ENCODE measurements at places on chromosomes 16 and 17.

DNA sequence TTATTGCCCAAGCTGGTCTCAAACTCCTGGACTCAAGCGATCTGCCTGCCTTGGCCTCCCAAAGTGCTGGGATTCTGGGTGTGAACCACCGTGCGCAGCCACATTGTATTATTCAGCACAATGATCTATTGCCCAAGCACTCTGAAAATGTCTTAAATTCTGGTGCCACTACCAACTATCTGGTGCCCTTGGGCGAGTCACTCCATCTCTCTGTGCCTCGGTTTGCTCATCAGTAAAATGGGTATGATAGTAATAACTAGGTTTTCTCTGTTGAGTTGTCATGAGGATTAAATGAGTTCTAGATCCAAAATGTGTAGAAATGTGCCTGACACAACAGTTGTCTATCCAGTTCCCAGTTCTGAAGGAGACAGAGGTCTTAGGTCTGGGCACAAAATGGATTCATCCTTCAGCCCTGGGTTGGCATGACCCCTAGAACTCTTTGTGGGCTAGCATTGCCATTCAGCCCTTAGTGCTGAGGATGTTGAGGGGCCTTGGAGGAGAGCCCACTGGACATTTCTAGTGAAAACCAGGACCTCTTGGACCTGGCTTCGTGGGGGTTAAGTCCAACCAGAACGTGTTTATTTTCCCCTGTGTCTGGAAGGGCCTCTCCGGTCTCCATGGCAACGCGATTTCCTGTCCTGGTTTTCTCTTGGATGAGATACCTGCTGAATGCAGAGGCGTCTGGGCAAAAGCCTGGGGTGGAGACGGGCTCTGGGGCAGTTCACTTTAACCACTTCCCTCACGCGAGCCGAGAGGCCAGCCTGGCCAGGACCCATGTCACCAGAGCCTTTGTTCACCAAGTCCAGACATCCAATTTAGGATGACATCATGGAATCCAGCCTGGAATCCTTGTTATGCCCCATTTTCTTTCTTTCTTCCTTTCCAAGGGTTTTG, 43.7 kb upstream of the TNRC6A start:
- H3K27me3 ChIP-seq = no peaks in the 10 kb centered on the region
- DNase-seq = no peak
- H3K36me3 ChIP-seq = no peaks in the 10 kb centered on the region
- H3K4me1 ChIP-seq = no peaks in the 10 kb centered on the region
- H3K4me3 ChIP-seq = no peak overlapping the region

- H3K36me3 ChIP-seq = no peaks in the 10 kb centered on the region
- no peaks in the 10 kb centered on the region for H3K4me1 ChIP-seq
- H3K4me3 ChIP-seq = no peak overlapping the region
- peaks cover 4% of the 10 kb centered on the region for H3K27me3 ChIP-seq
- no peak for DNase-seq
- no peak overlapping the region for H3K27ac ChIP-seq
These were observed 16.4 kb downstream of the CDH13 start for GRCh38 chr16:82643136-82643535.

- H3K27ac ChIP-seq = no peak overlapping the region
- no peak for DNase-seq
- H3K4me3 ChIP-seq = no peak overlapping the region
- no peaks in the 10 kb centered on the region for H3K4me1 ChIP-seq
- H3K27me3 ChIP-seq = no peaks in the 10 kb centered on the region
These were observed 98.5 kb upstream of the RPRML start for GRCh38 chr17:47077576-47077975.

DNA sequence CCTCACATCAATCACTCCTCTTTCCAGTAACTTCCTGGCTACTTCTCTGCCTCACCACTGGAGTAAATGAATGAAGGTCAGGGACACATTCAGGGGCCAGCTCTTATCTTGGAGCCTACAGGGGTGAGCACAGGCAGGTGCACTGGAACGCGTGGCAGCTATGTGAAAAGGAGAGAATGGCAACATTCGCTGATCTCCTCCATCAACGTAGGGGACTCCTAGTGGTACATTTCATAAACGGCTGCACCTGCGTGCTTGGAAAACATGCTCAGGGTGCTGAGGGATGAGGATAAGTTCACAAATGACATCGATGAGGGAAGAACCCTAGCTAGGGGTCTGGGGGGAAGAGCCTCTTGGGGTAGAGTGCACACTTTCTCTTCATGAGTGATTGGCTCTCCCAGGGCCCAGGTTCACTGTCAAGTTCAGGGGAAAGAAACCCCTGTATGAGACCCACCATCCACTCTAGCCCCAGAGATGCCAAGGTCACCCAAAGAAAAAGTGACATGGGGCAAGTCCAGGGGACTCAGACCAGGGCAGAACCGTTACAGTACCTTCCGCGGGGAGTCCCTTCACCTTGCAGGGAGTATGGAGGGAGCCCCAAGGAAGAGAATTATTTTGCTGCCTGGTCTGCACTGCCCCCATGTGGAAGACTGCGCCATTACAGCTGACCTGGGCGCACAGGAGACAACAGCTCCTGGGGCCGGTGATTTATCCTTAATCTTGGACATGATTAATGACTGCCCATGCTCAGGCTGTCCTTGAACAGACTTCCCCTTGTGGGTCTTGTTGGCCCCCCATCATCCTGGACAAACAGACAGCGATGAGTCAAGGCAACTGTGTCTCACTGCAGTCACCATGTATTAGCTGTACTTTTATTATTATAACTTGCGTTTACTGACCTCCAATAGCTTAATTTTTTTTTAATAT, 30.1 kb downstream of the VAC14 start:
- peak; percentile 54 for DNase-seq
- H3K27ac ChIP-seq = no peak overlapping the region
- H3K4me3 ChIP-seq = no peak overlapping the region
- peaks cover 66% of the 10 kb centered on the region for H3K36me3 ChIP-seq
- H3K27me3 ChIP-seq = no peaks in the 10 kb centered on the region
- H3K4me1 ChIP-seq = no peaks in the 10 kb centered on the region

DNA sequence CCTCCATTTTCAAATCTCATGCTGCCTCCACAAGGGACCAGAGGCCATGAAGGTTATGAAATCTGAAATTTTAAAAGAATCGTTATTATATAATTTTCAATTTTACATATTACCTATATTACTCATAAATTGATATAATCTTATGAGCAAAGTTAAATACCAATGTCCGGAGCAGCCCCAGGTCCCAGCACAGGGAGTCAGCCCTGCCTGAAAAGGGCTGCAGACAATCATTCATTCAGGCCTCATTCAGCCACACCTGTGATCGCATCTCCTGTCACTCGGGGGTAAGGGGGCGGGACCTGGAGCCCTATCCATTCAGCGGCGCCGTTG, 172.5 kb downstream of the AHSP start:
- no peak overlapping the region for H3K27ac ChIP-seq
- H3K36me3 ChIP-seq = peaks cover 14% of the 10 kb centered on the region
- H3K4me3 ChIP-seq = peak overlapping the region; percentile 41

GRCh38 chr16:56855201-56855600, 9.8 kb upstream of the SLC12A3 start:
- no peaks in the 10 kb centered on the region for H3K36me3 ChIP-seq
- no peak for DNase-seq
- H3K4me3 ChIP-seq = no peak overlapping the region
- peaks cover 7% of the 10 kb centered on the region for H3K4me1 ChIP-seq
- H3K27me3 ChIP-seq = no peaks in the 10 kb centered on the region
- H3K27ac ChIP-seq = no peak overlapping the region

GRCh38 chr17:61250335-61250890, 149.2 kb upstream of the TBX2 start:
- no peaks in the 10 kb centered on the region for H3K27me3 ChIP-seq
- H3K4me1 ChIP-seq = no peaks in the 10 kb centered on the region
- no peaks in the 10 kb centered on the region for H3K36me3 ChIP-seq
- H3K27ac ChIP-seq = no peak overlapping the region
- no peak for DNase-seq

DNA sequence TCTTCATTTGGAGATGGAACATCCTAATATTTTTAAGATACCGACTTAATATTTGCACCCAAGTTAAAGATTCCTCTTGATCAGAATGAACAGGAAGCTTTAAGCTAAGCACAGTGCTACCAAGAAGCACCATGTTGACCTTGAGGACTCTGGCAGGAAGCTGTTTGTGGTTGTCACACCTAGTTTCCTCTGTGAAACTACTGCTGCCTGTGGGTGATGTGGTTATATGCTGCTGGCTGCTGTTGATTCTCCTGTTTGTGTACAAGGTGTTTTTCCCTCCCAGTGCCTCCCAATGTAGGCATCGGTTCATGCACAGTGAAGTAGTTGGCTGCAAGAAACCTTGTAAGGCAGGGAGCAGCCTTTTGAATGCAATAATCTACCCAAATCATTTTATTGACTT, 23.4 kb downstream of the RBL2 start:
- DNase-seq = peak; percentile 89
- peak overlapping the region; percentile 79 for H3K27ac ChIP-seq
- H3K4me1 ChIP-seq = peaks cover 50% of the 10 kb centered on the region
- no peaks in the 10 kb centered on the region for H3K27me3 ChIP-seq

DNA sequence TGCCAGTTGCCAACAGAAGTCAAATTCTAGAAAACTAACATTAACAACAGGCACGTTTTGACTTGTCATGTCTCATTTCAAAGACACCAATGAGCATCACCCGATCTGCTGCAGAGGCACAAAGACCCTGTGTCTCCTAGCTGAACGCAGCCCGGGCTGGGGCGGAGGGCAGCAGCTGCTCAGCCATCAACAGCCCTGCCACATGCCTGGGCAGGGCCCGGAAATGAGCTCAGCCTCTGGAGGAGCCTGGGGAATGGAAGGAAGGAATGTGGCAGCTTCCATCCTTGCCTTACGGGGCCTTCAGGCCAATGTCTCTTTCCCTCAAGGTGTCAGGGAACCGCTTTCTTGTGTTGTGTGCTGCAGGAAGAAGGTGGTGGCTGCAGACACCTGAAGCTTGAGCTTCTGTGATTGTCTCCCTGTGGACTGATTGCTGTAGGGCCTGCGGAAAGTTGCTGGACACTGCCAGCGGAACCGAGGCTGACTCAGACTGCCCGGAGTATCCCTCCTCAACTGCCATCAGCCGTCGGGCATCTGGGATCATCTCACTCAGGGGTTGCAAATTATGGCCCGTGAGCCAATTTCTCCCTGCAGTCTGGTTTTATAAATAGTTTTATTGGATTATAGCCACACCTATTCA, 7.3 kb downstream of the CDH13 start:
- no peak for DNase-seq
- no peaks in the 10 kb centered on the region for H3K4me1 ChIP-seq
- peaks cover 3% of the 10 kb centered on the region for H3K27me3 ChIP-seq
- H3K36me3 ChIP-seq = no peaks in the 10 kb centered on the region
- H3K27ac ChIP-seq = no peak overlapping the region
- H3K4me3 ChIP-seq = no peak overlapping the region

- no peaks in the 10 kb centered on the region for H3K27me3 ChIP-seq
- DNase-seq = no peak
- H3K4me3 ChIP-seq = no peak overlapping the region
- H3K36me3 ChIP-seq = no peaks in the 10 kb centered on the region
- no peaks in the 10 kb centered on the region for H3K4me1 ChIP-seq
These were observed 76.3 kb upstream of the WSB1 start for GRCh38 chr17:27217631-27218030.

DNA sequence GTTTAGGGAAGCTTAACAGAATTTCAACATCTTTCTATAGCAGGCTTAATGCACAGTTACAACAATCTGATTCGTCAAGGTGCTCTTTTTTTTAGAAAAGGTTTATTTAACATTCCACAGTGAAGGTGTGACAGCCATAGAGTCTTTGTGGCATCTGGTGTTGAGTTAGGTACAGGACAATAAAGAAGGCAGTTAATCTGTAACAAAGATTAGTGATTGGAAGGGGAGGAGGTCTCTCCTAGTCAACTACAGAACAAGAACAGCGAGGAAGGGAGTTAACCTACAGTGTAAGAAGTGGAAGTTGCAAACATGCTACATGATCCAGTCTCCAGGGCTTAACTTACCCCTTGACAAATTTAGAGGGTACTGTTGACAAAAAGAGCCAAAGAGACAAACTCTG, 3.0 kb upstream of the ZDHHC7 start:
- H3K4me1 ChIP-seq = peaks cover 28% of the 10 kb centered on the region
- DNase-seq = no peak
- no peaks in the 10 kb centered on the region for H3K27me3 ChIP-seq
- no peak overlapping the region for H3K4me3 ChIP-seq
- H3K27ac ChIP-seq = no peak overlapping the region
- no peaks in the 10 kb centered on the region for H3K36me3 ChIP-seq

- H3K4me3 ChIP-seq = no peak overlapping the region
- H3K36me3 ChIP-seq = no peaks in the 10 kb centered on the region
- no peak overlapping the region for H3K27ac ChIP-seq
- no peak for DNase-seq
- H3K27me3 ChIP-seq = no peaks in the 10 kb centered on the region
- H3K4me1 ChIP-seq = no peaks in the 10 kb centered on the region
These were observed 34.3 kb upstream of the LGALS9 start for GRCh38 chr17:27596566-27597187.

DNA sequence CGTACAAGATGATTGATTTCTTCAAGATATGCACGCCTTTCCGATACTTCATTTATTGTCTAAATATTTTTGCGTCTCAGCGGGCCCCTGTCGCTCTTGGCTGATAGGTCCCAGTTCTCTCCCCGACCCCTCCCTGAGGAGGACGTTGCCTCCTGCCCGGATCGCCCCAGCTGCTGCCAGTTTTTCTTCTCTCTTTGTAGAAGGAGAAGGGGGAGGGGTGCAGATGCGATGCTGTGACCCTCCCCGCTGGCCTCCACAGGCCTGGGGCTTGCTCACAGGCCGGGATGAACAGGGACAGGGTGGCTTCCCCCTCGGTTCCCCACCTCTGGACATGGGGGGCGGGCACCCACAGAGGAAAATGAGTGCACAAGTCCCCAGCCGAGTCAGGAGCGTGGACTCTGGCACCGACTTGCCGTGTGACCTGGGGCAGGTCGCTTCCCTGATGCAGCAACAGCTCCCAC, 53.6 kb upstream of the ZC3H18 start:
- no peaks in the 10 kb centered on the region for H3K4me1 ChIP-seq

- no peak for DNase-seq
- H3K27ac ChIP-seq = no peak overlapping the region
- H3K27me3 ChIP-seq = no peaks in the 10 kb centered on the region
- no peak overlapping the region for H3K4me3 ChIP-seq
- H3K36me3 ChIP-seq = no peaks in the 10 kb centered on the region
These were observed 386.5 kb downstream of the SLC39A11 start for GRCh38 chr17:72705905-72706395.

GRCh38 chr17:81097134-81097942, 62.4 kb downstream of the BAIAP2 start:
- no peak for DNase-seq
- H3K4me1 ChIP-seq = peaks cover 44% of the 10 kb centered on the region
- no peak overlapping the region for H3K27ac ChIP-seq
- H3K36me3 ChIP-seq = no peaks in the 10 kb centered on the region
- H3K4me3 ChIP-seq = no peak overlapping the region

- no peak for DNase-seq
- no peaks in the 10 kb centered on the region for H3K4me1 ChIP-seq
- H3K36me3 ChIP-seq = no peaks in the 10 kb centered on the region
- H3K4me3 ChIP-seq = no peak overlapping the region
These were observed 55.0 kb downstream of the ZNF423 start for GRCh38 chr16:49800876-49801275.
